Activated T-cell treated with anti-CD3 and anti-CD28 coated beads, Interleukin-2, amount 50 U/mL, for 48 hours (primary cell): ENCODE measurements at places on chromosomes 7 and 10.

DNA sequence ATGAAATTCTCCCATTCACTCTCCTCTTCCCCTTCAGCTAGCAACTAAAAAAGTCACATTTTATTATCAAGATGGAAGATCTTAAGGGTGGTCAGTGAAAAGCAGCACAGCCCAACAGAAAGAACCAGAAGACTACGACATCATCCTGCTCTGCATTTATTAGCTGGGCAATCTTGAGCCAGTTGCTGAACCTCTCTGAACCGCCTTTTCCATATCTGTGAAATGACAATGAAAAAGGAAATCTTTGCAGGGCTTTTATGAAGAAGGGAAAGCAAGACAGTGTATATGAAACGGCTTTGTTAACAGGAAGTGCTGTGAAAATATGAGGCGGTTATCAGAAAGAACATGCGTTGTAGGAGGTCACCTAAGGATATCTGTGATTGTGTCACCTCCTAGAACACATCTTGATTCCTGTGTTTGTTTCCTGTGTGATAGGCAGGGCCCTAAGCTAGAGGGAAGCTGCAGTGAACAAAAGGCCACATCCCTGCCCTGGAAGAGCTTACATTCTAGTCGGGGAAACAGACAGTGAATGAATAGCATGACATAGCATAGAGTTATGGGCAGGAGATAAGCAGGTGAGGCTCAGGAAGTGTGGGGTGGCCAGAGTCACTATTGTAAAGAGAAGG, 36.0 kb upstream of the KCNMA1 start:
- no peak for DNase-seq

DNA sequence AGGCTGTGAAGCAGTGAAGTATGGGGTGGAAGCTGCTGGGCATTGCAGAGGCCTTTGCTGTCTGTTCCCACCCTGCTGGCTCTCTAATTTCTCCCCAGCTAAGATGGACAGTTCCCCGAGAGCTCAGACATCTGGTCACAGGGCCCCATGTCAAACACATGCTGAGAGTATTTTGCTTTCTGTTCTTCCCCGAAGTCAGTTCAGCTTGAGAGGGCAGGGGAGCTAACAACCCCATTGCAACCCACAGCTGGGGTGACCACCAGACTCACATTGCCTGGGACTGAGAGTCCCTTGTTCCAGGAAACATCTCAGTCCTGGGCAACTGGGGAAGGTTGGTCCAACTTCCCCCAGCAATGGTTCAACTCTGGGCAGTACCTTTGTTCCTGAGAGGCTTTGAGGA, 52.8 kb downstream of the ABCA13 start:
- DNase-seq: no peak

- DNase-seq: peak; percentile 28
Measured at GRCh38 chr7:24227603-24228359, 56.2 kb upstream of the NPY start.

DNA sequence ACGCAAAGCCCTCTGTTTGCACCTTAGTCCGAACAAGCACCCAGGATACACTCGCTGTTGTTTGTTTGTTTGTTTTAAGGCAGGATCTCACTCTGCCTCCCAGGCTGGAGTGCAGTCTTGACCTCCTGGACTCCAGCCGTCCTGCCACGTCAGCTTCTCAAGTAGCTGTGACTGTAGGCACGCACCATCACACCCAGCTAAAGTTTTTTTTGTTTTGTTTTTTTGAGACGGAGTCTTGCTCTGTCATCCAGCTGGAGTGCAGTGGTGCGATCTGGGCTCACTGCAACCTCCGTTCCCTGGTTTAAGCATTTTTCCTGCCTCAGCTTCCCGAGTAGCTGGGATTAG, 76.8 kb downstream of the CTBP2 start:
- DNase-seq: no peak

- no peak for DNase-seq
Measured at GRCh38 chr10:49268185-49268584, 30.8 kb upstream of the C10orf71 start.

DNA sequence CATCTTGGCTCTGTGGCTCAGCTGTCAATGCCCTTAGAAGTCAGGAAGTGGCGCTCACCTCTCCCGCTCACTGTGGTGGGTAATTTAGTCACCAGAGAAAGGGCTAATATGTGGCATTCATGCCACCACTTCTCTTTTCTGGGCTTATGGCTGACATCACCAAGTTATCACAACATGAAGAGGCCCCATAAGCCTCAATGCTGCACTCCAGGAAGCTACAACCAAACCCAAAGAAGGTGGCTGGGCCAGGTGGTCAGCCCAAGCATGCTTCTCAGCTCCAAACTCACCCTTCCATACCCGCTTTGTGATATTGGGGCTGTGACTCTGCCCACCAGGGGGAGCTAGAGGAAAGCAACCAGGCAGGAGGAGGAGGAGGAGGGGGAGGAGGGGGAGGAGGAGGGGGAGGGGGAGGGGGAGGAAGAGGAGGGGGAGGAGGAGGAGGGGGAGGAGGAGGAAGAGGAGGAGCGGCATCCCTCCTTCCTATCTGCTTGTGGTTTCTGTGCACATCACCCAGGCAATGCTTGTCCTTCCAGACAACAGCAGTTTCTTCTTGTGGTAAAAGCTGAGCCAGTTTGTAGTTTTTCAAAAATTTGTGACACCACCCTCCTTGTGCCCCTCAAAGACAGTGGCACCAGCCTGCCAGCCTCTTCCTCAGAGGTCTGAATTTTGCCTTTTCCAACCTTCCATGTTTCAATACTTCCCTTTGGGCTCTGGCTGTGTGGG, 42.1 kb downstream of the CYP26A1 start:
- peak; percentile 83 for DNase-seq

GRCh38 chr10:12513003-12513365, 163.6 kb downstream of the CAMK1D start:
- DNase-seq: peak; percentile 2

GRCh38 chr10:34809796-34810195, 5.3 kb downstream of the PARD3 start:
- no peak for DNase-seq

DNA sequence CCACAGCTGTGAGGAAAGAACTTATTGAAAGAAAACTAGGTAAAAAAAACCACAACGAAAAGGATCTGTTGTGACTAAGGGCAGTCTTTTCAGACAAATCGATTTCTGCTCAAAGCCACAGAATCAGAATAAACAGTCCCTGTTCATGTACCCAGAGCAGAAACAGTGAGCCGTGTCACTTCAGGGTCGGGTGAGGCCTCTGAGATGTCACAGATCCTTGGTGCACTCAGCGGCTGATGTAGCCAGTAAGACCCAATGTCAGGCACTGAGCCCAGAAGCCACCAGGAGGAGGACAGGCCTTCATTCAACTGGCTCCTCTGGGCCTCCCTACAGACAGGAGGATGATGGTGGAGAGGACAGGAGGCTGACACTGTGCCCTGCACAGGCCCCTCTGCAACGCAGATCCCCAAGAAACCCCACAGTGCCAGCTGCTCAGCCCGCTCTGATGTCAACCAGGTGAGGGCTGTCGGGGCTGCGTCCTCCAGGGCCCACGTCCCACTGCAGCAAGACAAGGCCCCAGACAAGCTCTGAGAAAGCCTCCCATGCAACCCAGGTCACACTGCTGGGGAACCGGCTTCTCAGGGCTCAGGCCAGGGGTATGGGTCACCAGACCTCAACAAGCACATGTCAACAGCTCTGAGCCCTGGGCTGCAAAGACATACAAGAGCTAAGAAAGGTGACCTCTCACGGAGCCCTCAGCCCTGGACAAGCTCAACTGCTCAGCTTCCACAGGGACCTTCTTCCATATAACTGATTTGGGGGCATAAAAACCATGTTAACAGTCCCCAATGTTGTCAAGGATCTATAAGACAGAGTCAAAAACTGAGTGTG, 190.6 kb downstream of the PARD3 start:
- DNase-seq: no peak

DNA sequence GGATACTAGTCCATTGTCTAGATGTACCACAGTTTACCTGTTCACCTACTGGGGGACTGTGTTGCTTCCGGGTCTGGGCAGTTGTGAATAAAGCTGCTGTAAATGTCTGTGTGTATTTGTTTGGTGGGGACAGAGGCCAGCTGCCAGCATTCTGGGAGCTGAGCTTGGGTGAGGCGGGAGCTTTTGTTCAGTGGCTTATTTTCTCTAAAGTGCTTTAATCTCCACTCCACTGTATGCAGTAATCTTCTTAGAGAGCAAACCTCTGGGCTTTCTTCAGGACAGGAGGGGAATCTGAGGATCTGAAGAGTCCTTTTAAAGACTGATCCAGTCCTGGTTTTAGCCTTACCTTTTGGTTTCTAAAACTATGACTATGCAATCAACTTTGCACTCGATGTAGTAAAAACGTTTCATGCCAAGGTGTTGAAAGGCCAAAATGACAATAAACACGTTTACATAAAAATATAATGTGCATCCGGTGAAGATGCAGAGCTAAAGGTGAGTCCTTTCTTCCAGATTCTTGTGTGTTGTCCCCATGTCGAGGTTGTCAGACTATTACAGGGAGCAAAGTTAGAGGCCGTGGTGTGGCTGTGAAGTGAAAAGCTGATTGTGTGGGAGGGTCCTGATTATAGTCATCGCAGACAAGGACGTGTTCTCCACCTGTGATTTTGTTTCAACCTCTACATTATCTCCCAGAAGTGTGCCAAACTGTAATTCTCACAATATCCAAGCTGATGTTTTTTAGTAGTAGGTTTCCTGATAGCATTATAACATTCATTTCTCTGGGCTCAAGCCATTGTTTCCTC, 279.8 kb downstream of the CAMK1D start:
- no peak for DNase-seq

DNA sequence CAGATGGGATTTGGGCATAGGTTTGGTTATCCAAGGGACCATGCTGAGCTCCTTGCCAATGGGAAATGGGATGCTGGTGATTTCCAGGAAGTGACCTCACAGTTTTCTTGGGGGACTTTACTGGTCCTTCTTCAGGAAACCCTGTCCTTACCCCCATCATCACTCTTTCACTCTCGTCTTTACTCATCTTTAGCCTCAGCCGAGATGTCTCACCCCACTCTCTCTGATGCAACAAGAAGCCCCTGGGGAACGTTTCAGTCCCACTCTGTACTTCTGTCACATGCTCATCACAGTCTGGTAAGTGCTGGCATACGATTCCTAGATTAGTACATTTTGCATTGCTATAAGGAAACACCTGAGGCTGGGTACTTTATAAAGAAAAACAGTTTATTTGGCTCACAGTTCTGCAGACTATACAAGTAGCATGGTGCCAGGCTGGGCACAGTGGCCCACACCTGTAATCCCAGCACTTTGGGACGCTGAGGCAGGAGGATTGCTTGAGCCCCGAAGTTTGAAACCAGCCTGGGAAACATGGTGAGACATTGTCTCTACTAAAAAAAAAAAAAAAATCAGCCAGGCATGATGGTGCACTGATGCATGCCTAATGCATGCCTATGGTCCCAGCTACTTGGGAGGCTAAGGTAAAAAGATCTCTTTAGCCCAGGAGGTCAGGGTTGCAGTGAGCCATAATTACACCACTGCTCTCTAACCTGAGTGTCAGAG, 63.5 kb upstream of the VKORC1L1 start:
- DNase-seq: no peak

DNA sequence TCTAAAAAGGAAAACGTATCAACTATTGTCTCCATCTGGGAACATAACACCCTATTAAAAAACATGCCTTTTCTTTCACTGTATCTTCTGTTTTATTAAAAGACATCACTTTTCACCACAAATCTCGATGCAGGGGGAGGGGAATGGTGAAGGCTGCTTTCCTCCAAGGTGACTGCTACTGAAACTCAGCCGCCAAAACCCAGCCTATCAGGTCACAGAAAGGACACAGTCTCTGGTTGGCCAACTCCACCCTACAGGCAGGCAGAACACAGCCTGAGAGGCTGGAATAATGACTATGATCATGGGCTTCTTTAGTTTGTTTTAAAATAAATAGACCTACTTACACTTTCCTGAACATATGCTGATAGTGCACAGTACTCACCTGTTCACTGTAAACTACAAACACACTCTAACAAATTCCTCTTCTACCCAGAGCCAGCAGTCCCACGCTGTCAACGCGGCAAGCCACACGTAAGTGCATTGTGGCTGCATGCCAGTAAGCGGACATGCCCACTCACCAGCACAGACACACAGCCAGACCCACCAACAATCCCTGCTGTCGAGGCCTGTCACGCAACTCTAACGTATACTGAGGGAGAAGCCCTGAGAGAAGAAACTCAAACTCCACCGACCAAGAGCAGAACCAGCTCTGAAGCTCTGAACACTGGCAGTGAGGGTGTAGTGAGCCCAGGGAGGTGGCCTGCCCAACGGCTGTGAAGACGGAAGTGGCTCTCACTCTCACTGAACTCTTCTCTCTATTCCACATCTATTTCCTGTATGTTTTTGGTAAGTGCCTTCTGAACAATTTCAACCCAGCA, 41.8 kb downstream of the NCAPG2 start:
- DNase-seq: no peak

- DNase-seq: no peak
Measured at GRCh38 chr7:69309601-69310000, 288.7 kb upstream of the AUTS2 start.

GRCh38 chr10:17453035-17453372, 1.4 kb downstream of the ST8SIA6 start:
- DNase-seq: no peak

DNA sequence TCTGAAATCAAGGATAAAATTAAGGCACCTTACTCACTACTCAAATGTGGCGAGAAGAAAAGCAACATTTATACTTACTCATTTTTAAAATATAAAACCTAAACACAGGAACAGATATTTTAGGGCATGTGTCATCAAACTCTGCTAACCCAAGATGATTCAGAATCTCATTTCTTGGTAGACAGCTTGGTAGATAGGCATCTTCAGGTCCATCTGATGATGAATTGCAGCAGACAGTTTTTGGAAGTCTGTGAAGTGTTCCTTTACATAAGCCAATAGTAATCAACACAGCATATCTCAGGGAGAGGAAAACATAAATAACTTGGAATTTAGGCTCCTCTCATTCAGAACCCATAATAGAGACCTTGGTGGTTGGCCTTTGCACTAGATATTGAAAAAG, 3.4 kb downstream of the HIPK2 start:
- DNase-seq: no peak

DNA sequence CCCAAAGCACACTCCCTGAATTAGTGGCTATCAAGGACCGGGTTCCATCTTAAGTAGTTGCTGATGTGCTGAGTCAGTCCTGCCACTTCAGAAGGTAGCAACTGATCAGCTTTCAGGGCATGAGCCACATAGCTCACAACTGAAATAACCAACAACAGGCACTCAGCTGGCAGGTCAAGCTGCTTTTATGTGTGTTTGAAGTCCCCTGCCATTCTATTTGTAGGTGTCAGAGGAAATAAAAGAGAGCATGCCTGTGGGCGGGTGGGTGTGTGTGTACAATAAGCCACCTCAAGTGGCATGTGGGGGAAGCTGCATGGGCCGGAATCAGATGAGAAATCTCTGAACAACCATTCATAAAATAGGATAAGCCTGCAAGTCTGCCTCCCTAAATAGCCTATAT, 114.3 kb upstream of the YAE1 start:
- no peak for DNase-seq

DNA sequence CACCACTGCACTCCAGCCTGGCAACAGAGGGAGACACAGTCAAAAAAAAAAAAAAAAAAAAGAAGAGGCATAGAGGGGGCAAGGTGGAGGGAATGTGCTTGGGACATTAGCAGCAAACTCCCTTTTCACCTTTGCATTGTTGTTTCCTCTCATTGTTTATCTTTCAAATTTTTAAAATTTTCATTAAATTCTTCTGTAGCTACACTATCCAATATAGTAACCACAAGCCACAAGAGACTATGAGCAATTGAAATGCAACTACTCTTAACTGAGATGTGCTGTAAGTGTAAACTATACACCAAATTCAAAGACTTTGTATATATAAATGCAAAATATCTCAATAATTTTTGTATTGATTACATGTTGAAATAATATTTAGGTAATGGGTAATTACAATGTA, 43.4 kb downstream of the EBLN1 start:
- no peak for DNase-seq
